ENCODE measurements at places on chromosomes 2 and 18. TPM values are rescaled to one million over a fixed set of nuclear protein-coding genes. Genes with fewer than 3 reads are reported as not detected.

GRCh38 chr18:45488645-45489044 is 126.6 kb upstream of the SLC14A2 start:
- DNase-seq: no peak

DNA sequence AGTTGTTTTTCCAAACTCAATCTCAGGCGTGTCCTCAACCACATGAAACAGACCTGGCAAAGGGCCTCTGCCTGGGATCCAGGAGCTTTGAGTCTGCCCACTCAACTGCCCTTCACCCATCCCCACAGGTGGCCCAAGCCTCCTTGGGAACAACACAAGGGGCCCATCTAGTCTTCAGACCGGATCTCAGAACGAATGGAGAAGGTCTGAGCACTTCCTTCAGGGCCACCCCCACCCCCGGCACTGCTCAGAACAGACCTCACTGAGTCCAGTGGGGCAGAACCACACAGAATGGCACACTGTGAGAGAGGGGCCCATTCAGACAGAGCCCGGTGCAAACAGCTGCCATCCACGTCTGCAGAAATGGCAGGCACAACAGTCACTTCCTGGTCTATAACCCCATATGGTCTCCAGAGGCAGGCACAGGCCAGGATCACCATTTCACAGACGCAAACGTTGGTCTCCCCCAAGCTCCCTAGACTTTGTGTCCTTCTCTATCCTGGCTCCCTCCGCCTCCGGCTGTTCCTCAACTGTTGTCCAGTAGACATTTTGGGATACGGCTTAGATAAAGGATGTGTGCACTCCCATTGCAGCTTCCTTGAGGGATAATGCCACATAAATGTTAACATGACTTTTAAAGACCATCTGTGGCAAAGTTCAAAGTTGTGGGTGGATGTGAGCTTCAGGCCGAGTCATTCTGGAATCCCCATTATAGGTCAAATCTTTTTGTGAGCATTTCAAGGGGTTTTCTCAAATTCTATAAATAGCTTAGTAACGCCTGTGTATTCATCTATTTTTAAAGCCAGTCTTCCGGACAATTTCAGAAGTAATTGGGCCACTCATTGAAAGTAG is 149.7 kb downstream of the SMAD7 start:
- no peak for DNase-seq

DNA sequence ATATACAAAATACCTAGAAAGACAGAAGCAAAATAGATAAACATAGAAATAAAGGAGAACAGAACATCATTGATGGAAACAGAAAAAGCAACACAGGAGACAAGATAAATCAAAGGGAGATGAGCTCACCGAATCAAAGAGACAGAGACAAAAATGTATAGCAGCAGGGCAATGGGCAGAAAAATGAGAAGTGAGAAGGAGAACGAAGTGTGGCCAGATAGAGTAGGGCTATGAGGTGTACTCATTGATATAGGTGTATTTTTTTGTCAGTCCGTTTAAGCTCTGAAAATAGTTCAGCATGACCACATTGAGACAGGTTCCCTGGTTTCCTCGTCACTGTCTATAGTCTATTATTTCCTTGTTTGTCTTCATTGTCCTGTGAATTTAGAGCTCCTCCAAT is 55.1 kb downstream of the SP100 start:
- no peak for DNase-seq

DNA sequence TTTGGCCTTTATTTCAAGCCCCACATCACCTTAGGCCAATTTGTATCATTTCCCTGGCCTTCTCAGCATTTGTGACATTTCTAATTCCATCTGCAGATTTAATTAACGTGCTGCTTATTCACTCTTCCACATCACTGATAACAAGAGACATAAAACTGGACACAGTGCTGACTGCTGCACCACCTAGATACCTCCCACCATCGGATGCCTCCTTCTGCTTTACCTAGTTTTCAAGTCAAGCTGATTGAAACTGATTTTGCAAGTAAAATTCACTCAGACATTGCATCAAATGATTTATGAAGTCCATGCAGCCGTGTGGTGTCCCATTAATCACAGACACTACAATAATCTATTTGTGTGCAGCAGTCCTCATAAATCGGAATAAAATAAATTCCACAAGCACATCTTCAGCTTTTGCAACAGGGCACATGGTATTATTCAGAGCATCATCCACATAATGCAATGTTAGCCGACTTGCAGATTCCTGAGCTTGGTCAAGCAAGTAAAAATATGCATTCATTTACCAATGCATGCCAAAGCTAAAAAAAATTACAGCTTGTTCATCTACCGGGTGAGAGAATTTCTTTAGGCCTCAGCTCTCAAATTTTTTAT is 15.9 kb upstream of the CRIM1 start:
- no peak for DNase-seq

DNA sequence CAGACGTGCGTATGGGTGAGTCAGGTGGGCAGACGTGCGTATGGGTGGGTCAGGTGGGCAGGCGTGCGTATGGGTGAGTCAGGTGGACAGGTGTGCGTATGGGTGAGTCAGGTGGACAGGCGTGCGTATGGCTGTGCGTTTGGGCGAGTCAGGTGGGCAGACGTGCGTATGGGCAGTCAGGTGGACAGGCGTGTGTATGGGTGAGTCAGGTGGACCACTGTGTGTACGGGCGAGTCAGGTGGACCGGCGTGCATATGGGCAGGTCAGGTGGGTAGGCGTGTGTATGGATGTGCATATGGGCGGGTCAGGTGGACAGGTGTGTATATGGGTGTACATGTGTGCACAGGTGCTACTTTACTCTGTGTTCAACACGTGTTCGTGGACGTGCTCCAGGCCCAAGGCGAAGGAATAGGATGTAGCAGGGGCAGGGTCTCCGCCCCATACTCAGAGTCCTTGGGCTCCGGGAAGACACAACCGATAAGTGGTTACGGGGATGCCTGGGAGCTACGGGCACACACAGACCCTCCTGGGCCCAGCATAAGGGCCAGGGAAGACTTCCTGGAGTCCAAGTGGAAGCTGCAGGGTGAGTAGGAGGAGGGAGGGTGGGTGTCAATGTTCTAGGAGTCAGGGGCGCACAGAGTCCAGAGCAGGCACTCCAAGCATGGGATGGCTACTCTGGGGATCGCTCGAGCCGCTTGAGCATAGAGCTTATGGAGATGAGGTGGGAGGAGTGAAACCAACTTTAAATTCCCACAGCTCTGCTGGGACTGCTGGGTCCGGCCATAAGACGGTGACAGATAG is 27.1 kb upstream of the KLF11 start:
- no peak for DNase-seq

- DNase-seq: no peak
Measured at GRCh38 chr2:151007365-151007764, 254.3 kb downstream of the RBM43 start.

ABCG8 gene
- total RNA-seq: under 0.01 TPM

RHBDD1 gene
- 32.0 TPM for total RNA-seq

EVX2 gene
- total RNA-seq: not detected

DNA sequence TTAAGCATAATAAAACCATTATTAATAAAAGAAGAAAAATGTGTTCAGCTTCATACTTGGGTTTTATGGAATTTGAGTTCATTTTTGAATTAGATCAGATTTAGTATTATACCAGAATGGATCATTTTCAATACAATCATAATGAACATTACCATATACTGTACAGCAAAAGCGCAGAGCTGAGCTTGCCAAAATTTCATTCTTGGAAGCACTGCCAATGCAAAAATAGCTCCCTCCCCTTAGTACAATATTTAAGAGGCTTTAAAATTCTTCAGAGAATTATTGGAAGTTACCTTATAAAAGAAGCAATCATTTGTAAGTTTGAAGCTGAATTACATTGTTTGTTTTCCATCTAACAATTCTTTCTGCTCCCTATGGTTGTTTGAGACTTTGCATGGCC is 938.1 kb upstream of the SLC39A10 start:
- DNase-seq: no peak

DNA sequence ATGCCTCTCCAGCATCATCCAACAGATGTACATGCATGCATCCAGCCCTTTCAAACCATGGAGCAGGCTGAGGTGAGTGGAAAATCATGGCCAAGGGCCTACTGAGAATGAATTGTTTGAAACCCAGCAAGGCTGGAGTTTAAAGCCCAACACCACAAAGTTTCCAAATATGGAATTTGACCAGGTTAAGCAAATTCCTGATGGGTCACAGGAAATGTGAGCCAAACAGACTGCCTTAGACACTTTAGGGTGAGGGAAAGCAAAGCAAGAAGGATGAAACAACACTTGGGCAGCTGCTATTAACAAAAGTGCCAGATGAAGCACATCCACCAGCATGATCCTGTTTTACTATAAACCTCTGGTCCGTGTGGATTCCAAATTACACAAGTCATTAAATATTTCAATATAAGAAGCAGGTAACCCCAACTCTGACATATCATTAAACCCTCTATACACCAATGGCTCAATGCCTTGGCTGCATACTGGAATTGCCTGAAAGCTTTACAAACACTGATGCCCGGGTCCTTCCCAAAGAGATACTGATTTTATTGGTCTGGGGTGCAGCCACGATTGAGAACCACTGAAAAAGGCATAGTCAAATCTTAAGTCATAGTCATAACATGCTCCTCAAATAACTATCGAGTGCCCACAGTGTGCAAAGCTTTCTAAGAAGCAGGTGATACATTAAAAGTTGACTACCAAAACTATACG is 9.1 kb downstream of the KLF7 start:
- no peak for DNase-seq

DLGAP1 gene
- total RNA-seq: 0.26 TPM

DNA sequence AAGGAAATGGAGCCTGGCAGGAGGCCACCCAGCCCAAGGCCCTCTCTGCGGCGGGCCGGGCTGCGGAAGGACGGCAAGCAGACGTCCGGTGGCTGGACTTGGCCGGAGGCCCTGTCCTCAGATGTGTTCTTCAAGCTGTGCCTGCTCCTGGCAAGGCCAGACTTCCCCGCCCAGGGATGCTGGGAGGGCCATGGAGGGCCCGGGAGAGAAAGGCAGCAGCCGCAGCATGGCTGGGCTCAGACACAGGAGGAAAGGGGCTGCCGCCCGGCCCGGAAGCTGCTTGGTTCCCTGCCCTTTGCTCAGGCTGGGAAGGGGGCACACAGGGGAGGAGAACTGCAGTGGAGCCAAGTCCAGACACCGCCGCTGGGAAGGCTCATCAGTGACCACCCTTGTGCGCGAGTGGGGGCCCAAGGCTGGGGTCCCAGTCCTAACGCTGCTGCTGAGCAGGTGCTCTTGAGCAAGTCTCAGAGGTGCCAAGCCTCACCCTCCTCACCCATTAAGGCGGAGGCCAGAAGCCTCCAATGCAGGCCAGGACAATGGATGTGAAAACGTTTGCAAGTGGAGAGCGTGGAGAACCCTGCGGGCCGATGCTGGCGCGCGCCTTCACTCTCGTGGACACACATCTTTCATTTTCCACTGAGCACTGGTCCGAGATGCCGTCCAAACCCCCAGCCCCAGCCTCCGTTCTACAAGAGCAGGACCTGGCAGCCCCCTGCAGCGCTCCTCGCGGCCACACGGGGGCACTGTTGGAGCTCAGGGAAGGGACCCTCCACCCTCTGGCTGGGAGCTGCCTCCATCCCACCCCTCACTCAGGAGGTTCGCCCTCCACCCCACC is 7.9 kb downstream of the CROCC2 start:
- DNase-seq: no peak
